ENCODE measurements at places on chromosomes 3 and 15.
A peak's percentile ranks its signal among the peaks of the same experiment; 100 is the strongest.

GRCh38 chr3:42708611-42709151 lies 6.1 kb upstream of the HHATL start:
- no peak for DNase-seq

DNA sequence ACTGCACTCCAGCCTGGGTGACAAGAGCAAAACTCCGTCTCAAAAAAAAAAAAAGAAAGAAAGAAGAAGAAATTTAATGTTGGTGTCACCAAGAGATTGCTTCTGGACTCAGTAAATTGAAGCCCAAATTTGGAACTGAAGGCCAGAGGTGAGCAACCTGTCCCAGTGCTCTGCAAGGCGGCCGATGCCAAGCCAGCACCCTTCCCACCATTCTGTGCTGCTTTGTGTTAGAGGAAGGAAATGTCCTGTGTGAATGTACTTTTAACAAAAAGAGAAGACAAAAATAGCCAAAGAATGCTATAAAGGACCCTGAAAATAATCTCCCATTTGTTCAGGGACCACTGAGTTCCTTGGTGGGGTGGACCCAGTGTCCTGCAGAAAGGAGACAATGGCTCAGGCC lies 44.6 kb downstream of the CDC25A start:
- no peak for DNase-seq

- DNase-seq: no peak
Observed at GRCh38 chr3:119639494-119640350, 20.7 kb downstream of the POPDC2 start.

DNA sequence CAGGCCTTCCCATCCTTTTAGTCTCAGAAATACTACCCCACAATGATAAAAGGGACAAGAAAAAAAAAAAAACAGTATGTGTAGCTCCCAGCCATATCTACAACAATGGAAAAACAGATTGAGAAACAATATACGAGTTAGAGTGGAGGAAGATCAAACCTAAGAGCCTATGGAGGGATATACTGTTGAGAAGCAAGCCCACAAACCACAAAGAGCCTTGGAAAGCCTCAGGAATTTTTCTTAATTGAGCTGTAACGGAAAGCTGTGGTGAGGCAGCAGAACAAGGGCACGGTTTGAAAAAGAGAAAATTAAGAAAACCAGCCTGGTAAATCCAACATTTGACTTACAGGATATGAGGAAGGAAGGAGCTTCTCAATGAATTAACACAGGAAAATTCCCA lies 21.4 kb downstream of the KPNA1 start:
- peak; percentile 43 for DNase-seq

- DNase-seq: no peak
Observed at GRCh38 chr3:195025884-195026200, 245.1 kb downstream of the XXYLT1 start.

DNA sequence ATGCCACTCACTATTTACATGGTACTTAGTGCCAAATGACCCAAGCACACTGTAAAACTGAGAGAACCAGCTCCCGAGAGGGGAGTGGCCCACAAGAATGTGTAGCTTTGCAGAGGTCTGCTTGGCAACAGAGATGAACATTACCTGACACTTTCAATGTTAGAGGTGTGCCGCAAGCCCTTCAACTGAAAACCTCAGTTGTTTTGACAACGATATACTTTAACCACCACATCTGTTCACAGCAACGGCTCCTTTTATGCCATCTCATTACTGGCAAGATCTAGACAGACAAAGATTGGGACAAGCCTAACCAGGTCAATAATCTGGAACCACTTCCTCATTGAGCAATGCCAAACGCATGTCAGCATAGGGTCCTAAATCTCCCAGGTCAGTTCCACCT lies 23.7 kb downstream of the NEK10 start:
- no peak for DNase-seq

GRCh38 chr15:59722037-59722436 lies 32.9 kb upstream of the BNIP2 start:
- DNase-seq: no peak

DNA sequence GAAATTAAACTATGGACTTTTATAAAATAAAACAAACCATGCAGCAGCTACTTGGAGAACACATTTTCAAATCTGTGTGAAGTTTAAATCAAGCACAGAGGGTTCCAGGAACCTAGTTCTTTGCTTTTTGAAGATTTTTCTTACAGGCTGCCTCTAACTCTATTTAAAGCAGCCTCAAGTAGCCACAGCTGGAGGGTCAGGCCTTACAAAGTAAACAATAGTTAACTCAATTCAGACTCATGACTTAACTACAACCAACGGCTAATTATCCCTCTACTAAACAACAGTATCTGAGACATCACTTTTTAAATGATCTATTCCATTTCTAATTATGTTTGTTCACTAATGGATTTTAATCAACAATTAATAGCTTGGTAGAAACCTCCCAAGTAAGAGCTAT lies 9.8 kb downstream of the LRIG1 start:
- DNase-seq: no peak

GRCh38 chr15:60859996-60860494 lies 369.1 kb downstream of the RORA start:
- peak; percentile 18 for DNase-seq

DNA sequence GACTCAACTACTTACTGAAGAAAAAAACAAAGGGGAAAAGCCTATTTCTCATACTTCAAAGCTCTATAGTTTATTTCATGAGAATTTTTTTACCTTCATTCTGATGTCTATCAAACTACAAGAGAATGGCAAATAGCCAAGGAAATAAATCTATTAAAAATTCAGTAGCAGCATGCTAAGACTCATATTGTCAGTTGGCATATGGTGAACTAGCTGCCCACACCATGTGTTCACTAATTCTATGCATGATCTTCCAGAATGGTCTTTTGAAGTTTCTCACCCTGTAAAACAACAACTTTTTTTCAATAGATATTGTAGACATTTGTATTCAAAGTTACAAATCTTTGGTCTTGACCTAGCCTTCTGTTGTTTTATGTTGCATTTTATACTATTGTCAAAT lies 386.2 kb downstream of the RSL24D1 start:
- DNase-seq: no peak

GRCh38 chr3:127063916-127064315 lies 81.0 kb downstream of the PLXNA1 start:
- no peak for DNase-seq

- no peak for DNase-seq
Observed at GRCh38 chr3:60095516-60095915, 1045.7 kb upstream of the CFAP20DC start.

- DNase-seq: no peak
Observed at GRCh38 chr15:100308213-100308600, 33.6 kb downstream of the ADAMTS17 start.

GRCh38 chr3:61252836-61253235 lies 1.6 kb upstream of the FHIT start:
- DNase-seq: no peak

- DNase-seq: no peak
Observed at GRCh38 chr3:142337994-142338393, 109.8 kb downstream of the XRN1 start.

DNA sequence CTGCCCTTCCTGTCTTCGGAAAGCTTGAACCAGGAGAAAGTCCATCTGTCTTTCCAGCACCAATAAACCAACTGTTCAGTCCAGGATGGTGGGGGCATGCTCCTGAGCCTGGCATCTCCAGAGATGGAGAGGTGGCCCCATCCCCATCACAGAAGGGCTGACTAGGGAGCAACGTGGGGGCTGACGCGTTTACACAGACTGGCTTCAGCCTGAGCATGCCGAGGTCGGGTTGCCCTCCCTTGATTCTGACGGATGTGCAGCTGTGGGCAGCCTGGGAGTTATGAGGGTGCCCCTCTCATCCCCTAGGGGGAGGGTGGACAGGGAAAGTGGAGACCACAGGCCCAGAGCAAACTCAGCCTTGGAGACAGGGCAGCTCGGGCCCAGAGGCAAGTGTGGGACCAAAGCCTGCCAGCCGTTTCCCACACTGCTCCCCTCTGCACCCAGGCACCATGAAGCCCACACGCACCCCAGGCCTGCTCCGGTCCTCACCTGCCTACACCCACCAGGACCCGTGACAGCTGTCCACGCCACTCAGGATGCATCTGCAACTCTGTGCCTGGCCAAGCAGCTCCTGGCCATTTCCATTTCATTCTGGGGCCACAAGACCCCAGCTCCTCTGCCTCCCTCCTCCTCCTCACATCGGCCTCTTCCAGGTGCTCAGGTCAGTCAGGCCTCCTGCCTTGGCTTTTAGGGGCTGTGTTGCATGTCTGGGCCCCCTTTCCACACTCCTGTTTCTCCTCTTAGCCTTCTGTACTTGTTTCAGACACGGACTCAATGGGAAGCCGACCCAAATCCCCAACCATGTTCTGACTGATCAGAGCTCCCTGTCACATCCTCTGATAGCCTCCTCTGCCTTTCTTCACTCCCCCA lies 48.2 kb upstream of the SLC41A3 start:
- DNase-seq: no peak

DNA sequence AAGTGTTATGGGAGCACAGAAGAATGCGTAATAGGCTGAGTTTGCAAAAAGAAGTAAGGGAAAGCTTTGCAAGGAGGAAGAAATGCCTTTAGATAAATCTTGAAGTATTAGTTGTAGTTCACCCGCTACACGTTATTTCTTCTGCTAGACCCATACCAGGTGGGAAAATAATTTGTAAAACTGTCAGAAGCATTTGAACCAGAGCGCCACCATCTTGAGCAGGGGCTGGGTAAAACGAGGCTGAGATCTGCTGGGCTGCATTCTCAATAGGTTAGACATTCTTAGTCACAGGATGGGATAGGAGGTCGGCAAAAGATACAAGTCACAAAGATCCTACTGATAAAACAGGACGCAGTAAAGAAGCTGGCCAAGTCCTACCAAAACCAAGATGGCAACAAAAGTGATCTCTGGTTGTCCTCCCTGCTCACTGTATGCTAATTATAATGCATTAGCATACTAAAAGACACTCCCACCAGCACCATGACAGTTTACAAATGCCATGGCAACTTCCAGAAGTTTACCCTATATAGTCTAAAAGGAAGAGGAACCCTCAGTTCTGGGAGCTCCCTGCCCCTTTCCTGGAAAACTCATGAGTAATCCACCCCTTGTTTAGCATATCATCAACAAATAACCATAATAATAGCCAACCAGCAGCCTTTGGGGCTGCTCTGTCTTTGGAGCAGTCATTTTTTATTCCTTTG lies 50.0 kb upstream of the ZNF280D start:
- no peak for DNase-seq

DNA sequence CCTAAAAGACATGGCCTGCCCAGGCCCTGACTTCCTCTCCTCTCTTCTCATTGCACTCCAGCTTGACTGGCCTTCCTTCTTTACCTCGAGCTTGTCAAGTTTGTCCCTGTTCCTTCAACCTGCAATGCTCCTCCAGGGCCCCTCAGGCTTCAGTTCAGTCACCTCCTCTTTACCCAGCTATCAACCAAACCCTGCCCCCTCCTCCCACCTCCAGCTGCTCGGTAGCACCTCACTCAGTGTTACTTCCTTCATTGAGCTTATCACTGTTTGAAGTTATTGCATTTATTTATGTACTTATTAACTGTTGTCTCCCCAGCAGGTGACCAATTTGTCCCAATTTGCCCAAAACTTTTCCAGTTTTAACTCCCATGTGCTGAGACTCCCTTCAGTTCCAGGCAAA lies 95.8 kb upstream of the UBE2E1 start:
- DNase-seq: no peak

DNA sequence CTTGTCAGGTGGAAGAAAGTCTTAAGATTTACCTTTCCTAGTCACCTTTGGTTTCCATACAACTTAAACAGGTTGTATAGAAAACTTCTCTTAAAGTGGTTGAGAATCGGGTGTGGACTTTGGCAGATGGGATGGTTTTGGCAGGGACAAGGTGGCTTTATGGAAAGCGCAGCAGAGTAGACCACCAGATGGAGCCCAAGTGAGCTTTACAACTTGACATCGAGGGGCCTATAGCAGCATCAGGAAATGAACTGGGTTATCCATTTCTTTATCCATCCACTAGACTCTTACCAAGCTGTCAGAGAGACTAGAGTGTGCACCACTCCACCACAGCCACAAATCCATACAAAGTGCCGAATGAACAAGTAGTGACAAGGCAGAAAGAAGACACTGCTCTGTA lies 85.3 kb upstream of the MBNL1 start:
- DNase-seq: no peak

DNA sequence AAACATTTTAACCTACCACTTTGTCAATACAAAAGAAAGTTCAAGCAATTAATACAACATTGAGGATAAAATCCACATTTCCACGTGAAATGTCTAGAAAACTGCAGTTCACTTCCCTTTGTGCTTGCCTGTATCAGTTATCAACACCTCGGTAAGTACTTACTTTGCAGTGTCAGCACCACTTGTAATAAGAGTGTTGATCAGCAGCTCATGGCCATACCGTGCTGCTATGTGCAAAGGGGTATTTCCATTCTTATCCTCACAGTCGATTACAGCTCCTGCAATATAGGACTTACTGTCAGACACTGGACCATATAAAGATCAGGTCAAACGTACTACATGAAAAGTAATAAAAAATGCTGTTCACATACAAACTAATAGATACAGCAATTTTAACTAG lies 84.4 kb downstream of the ANKRD28 start:
- no peak for DNase-seq

GRCh38 chr15:80081390-80081789 lies 21.9 kb downstream of the ZFAND6 start:
- no peak for DNase-seq

GRCh38 chr15:25946241-25946805 lies 83.2 kb upstream of the ATP10A start:
- DNase-seq: no peak

DNA sequence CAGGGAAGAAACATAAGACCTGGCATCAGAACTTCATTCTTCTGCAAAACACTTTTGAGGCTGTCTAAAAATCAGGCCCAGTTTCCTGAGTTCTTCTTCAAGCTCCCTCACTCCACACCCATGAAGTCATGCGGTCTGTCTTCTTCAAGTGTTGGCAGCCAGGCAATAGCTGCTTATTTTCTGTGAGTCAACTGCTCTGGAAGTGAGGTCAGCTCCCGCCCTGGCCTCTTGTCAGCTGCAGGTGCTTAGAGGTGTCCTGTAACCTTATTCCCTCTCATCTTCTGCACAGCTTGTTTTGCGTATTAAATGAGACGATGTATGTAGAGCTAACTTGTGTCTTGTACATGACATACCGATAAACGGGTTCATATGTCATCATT lies 226.1 kb downstream of the ADAMTS17 start:
- no peak for DNase-seq

DNA sequence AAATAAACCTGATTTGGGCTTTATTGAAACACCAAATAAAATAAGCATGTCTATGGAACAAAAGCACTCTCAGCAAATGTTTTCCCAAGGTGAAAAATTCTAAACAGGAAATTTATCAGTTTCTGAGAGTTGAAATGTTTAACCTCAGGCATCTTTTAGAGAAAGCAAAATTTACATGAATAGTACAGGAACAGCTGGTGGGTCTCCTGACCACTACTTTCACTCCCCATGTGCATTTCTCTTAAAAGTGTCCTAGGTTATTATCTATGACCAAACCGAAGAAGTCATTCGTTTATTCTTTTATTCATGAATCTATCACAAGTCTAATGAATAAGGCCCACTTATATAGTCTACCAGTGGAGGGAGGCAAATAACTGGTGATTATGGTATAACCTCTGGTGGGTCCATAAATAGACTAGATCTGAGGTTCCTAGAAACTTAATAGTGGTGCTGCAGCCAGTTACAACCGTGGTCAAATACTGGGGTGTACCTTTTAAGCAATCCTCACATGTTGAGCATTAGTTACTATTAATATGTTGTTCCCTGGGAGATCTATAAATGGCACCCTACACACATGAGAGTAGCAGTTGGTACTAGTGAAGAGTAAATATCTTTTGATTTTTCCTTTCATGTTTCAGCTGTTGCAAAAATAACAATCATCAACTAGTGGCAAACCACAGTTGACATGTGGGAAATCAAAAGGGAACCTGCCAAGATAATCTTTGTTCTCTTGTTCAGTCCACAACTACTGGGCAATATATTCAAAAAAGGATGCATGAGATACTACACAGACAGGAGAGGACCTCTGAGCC lies 169.3 kb upstream of the STAC start:
- no peak for DNase-seq
